CD4-positive, alpha-beta T cell treated with Interferon alpha-2 for 1 hour (primary cell): ENCODE measurements at places on chromosomes 16 and 17.
A peak's percentile ranks its signal among the peaks of the same experiment; 100 is the strongest.

DNA sequence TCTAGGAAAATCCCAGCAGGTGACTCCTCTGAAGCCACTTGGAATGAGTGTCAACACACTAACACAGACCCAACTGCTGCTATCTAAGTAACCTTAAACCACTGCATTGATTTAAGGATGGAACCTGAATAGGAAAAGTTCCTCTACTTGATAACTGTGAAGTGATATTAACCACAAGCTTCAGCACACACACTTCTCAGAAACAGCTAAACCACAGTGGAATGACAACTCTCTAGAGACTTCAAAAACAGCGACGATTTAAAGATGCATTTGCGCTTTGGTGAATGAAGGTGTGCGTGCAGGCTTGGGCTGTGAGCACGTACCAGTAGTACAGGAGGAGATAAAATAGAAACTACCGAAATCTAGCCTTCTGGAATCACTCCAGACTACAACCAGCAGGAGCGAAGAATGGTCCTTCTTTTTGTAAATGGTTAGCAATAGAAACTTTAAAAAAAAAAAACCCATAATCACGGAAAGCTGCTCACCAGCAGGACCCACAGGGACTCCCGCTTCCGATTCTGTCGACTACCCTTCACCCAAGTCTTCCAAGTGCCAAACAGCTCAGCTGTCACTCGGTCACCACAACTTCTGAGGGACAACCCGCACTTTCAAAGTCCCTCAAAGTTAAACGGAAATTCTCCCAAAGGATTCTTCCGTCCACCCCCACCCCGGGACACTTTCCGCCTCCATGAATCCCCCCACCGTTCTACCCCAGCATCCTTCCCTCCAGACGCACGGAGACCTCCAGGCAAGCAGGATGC lies 137.7 kb upstream of the CORO6 start:
- peak; percentile 83 for DNase-seq

GRCh38 chr16:35011-35677 lies 18.3 kb downstream of the POLR3K start:
- DNase-seq, result no peak

- DNase-seq, result no peak
Measured at GRCh38 chr17:35709874-35710273, 21.6 kb upstream of the RASL10B start.

DNA sequence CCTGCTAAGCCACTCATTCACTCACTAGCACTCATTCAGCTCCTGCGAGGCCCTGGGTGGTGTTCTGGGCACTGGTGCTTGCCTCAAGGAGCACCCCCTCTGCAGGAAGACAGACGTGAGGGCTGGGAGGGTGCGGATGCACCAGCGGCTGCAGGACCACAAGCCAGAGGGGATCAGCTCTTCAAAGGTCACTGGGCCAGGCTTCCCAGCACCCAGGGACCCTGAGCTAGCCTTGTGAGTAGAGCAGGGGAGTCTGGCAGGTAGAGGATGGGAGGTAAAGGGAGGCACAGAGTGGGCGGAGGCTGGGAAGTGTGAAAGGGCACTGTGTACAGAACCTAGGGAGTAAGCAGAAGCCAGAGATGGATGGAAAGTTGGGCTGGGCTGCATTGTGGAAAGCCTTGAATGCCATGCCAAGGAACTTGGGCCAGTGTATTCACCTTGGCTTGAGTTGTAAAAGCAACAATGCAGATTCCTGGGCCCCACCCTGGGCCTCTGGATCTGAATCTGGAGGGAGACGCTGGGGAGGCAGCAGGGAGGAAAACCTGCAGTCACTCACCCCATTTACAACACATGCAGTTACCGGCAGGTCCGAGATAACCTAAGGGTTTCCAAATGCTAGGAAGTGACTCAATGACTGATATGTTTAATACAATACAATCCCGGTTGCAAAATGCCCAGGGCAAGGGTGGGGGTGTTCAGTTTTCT lies 1.7 kb downstream of the IL4R start:
- DNase-seq, result peak; percentile 53
